AG08395 (cell line): ENCODE measurements at places on chromosomes 4 and X.

DNA sequence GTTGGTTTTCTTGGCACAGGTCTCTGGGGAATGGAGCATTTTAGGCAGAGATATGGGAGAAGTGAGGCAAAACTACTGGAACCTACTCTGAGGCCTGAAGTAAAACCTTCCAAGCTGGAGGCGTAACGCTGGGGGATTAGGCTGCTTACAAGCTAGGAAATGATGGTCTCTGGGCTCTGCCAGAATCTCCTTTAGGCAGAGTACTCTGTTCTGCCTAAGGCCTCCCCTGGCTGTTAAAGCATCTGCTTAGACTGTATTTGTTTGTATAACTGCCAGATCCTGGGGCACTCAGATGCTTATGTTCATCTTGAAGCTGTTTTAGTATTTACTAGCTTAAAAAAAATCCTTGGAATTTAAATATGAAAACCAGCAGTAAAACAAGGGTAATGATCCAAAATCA lies 822.2 kb downstream of the RPA4 start:
- peak; percentile 6 for DNase-seq

DNA sequence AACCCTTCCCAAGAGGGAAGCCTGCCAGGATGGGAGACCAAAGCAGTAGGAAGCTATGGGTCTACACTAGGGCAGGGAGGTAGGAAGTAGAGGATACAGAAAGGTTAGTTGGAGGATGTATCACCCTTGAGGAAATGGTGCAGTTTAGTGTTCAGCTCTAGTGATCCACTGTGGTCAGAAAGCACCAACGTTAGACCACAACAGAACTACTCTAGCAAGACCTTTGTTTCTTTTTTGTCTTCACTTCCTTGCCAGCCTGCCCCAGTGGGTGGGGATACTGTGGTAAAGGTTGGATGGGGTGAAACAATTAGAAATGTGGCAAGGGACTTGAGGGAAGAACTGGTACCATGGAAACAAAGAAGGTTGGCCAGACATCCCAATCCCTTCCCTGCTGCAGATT lies 83.3 kb downstream of the DDIT4L start:
- DNase-seq, result no peak

GRCh38 chrX:49237060-49237459 lies 1.8 kb downstream of the CCDC22 start:
- no peak for DNase-seq

DNA sequence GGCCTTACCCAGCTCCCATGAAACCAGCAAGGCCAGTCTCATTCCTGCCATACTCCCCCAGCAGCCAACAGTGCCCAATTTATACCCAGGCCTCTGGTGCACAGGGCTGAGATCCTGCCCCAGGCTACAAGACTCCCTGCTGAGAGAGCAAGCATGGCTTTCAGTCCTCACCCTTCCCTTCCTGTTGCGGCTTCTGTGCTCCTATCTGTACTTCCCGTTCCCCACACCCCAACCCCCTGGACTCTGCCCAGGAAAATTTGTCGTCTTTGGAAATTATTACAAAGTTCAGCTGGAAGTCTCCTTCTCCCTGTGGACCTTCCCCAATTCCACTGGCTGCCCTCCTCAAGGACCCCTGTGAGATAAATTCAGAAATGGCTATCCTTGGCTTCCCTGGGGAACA lies 84.1 kb upstream of the GK2 start:
- no peak for DNase-seq

DNA sequence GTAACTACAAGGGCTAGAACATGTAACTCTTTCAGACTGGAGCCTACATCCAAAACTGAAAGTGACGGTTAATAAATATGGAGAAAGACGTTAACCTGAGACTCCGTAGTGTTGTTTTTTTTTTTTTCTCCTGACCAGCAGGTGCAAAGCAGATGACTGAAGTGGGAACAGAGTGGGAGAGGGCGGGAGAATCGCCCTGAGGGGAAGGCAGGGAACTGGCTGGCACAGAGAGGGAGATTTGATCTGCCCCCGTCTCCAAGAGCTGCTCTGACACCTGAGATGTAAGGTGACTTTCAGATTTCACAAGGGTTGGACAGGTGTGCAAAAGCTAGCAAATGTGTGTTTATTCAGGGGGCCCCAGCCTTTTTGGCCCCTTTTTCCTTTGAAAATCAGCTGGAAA lies 180.2 kb downstream of the PALLD start:
- no peak for DNase-seq

GRCh38 chrX:3655181-3655580 lies 58.3 kb downstream of the PRKX start:
- no peak for DNase-seq

DNA sequence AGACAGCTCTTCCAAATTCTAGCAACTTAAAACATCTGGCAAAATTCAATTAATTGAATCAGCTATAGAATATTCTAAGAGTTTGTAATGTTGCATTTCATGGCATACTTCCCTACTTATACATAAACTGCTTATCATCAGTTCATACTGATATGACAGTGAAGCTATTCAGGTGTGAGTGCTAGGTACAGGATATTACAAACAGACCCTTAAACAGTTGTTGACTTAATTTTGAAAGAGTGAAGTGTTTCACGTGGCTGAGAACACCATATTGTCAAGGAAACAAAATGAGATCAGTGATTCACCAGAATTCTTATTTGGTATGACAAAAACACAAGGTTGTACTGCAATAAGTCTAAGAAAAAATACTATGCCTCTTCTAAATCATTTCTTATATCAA lies 27.4 kb downstream of the CENPU start:
- DNase-seq, result no peak

DNA sequence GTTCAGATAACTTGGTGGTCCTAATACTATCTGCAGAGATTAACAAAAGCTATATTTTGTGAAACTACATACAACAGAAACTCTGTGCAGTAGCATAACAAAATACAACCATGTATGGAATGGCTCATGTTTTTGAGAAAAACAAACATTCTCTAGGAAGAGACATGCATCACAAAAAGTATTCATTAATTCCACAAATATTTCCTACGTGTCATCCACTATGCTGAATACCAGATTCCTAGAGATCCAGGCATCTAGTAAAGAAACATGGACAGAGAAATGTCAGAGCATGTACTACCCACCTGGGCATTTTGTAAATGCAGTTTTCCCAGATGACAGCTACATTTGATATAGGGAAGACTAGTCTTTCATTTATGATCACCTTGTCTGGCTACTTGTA lies 248.1 kb downstream of the OPHN1 start:
- DNase-seq, result no peak

DNA sequence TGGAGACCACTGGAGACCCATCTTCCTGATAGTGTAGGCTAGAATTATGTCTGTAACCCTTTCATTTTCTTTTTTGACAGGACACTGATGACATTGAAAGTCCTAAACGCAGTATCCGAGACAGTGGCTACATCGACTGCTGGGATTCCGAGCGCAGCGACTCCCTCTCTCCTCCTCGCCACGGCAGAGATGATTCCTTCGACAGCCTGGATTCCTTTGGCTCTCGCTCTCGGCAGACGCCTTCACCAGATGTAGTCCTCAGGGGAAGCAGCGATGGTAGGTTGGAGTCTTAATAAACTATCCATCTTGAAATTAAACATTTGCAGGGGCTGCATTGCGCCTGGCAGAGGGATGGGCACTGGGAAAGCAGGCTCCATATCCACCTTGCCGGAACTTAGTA lies 75.4 kb downstream of the LIMCH1 start:
- peak; percentile 36 for DNase-seq

- no peak for DNase-seq
These were observed 4.5 kb upstream of the HSD17B13 start for GRCh38 chr4:87327136-87327535.

DNA sequence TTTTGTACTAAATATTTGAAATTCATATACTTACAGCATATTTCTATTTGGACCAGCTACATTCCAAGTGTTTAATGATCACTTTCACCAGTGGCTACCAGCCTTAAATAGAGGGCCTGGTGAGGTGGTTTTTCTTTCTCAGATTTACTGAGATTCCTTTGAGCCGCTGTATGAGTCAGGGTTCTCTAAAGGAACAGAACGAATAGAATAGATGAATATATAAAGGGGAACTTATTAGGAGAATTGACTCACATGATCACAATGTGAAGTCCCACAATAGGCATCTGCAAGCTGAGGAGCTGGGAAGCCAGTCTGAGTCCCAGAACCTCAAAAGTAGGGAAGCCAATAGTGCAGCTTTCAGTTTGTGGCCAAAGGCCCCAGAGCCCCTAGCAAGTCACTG lies 146.2 kb upstream of the TLL1 start:
- DNase-seq, result no peak

DNA sequence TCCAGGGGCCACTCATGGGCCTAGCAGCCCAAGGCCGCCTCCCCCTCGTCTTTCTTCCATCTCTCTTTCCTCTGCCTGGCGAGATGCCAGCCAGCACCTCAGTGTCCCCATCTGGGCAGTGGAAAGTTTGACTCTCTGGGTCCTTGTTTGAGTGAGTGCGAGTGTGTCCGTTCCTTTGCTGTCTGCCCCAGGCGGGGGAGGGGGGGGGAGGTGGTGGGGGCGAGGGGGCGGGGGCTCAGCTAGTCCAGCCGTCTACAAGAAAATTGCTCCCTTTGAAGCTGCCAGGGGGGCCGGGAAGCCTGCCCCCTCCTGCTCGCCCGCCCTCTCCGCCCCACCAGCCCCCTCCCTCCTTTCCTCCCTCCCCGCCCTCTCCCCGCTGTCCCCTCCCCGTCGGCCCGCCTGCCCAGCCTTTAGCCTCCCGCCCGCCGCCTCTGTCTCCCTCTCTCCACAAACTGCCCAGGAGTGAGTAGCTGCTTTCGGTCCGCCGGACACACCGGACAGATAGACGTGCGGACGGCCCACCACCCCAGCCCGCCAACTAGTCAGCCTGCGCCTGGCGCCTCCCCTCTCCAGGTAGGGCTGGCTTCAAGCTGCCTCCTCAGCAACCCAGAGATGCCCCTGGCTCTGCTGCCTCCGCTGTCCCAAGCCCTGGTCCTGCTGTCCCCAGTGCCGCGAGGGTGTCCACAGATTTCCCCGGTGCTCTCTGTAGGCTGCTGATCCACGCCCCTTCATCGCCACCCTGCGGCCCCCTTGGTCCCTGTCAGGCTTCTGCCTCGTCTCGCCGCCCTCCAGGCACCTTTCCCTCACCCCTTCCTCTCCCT lies at the start of gene BGN:
Gene BGN, plus strand, starts transcription at position 440 of the 821 bp plus-strand sequence. CDS start 9,652 bp downstream, outside the sequence.
- DNase-seq, result peak; percentile 68

GRCh38 chr4:174275101-174275500 lies 8.4 kb downstream of the FBXO8 start:
- no peak for DNase-seq

GRCh38 chrX:14039344-14039743 lies 9.7 kb upstream of the GEMIN8 start:
- peak; percentile 67 for DNase-seq

- DNase-seq, result peak; percentile 70
These were observed at the start of gene STARD8 for GRCh38 chrX:68647156-68647957. Gene STARD8, plus strand, starts transcription at chrX:68647666. Its CDS starts 217 bp downstream, at chrX:68647883.

- no peak for DNase-seq
These were observed 8.8 kb downstream of the DOK7 start for GRCh38 chr4:3471886-3472285.

- no peak for DNase-seq
These were observed 200.8 kb downstream of the GRIA2 start for GRCh38 chr4:157421365-157421764.

GRCh38 chr4:40458109-40458508 lies 123.0 kb downstream of the CHRNA9 start:
- DNase-seq, result no peak

DNA sequence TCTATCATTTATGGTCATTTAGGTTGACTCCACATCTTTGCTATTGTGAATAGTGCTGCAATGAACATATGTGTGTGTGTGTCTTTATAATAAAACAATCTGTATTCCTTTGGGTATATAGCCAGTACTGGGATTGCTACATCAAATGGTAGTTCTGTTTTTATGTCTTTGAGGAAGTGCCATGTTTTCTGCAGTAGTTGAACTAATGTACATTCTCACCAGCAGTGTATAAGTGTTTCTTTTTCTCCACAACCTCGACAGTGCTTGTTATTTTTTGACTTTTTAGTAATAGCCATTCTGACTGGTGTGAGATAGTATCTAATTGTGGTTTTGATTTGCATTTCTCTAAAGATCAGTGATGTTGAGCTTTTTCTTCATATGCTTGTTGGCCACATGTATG lies 80.5 kb downstream of the ARHGAP6 start:
- no peak for DNase-seq

GRCh38 chr4:623914-624566 lies 1.3 kb upstream of the PDE6B start:
- DNase-seq, result no peak

- DNase-seq, result no peak
These were observed 47.9 kb upstream of the PACRGL start for GRCh38 chr4:20652226-20652885.

GRCh38 chr4:119725688-119726330 lies 97.2 kb upstream of the PDE5A start:
- no peak for DNase-seq

GRCh38 chr4:116590648-116591047 lies 494.7 kb downstream of the TRAM1L1 start:
- no peak for DNase-seq

DNA sequence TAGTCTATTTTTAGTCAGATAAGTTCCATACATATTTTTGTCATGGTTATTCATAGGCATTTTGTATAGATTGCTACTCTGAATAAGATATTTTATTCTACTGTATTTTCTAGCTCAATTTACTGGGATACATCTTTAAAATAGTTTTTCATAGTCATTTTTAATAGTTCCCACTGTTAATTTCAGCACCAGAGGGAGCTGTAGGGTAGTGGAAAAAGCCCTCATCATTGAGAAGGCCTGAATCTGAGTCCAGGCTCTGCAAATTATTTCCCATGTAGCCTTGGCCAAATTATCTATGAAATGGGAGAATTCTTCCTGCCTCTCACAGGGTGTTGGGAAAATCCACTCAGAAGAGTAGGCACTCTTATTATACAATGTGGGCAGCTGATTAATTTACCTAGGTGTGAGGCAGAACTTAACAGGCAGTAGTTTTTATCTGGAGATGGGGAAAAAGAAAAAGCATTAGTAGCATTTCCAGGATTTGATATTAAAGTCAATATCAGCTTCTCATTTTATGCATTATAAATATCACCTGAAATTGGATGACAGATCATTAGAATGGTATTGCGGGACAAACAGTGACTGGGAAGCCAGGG lies 102.9 kb upstream of the PAQR3 start:
- DNase-seq, result peak; percentile 46

- no peak for DNase-seq
These were observed 102.7 kb upstream of the SORBS2 start for GRCh38 chr4:185914583-185915199.

GRCh38 chrX:21660156-21660555 lies 2.0 kb upstream of the KLHL34 start:
- DNase-seq, result no peak

GRCh38 chr4:118076958-118077766 lies 42.9 kb downstream of the NDST3 start:
- DNase-seq, result peak; percentile 32
